ENCODE measurements at places on chromosomes 12 and 14.

DNA sequence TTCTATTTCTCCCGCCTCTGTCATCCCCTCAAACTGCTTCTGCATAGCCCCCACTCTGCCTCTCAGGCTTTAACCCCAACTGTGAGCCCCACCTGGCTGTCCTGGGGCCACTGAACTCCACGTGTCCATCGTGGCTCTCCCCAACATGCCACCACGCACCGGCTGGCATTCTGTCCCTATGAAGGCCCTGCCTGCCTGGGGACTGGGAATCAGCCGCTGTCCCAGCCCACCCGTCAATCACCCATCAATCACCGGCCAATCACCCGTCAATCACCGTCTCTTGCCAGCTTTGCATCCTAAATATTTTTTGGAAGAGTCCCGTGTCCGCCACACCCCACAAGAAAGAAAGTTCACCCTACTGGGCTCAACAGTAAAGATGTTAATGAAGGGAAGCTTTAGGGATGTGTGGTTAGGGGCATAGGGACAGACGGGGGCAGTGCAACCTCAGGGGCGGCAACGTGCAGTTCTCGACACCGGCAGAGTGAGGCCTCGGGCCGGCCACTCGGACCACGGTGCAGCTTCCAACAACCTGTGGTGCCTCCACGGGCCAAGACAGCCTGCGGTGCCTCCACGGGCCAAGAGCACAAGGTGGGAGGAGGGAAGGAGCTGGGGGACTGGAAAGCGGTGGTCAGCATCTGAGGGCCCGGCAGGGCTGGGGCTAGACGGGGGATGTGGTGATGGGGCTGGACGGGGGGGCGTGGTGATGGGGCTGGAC lies 85.6 kb downstream of the GALNT9 start:
- no peak for DNase-seq

DNA sequence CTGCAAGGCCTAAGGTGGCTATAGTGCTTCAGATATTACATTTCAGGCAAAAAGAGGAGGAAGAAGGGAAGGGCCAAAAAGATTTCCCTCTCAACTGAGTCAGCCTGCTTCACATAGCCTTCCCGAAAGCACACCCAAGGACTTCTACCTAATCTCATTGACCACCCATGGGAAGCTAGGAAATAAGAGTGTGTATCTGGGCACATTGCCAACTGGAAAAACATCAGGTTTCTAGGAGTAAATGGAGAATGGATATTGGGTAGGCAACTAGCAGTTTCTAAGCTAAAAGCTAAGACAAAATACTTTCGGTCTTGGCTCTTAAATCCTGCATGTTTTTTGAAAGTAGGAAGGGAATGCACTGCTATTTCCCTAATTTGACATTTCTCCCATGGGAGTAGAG lies 221.7 kb upstream of the GRIP1 start:
- no peak for DNase-seq

- peak; percentile 44 for DNase-seq
These were observed 32.4 kb downstream of the AK7 start for GRCh38 chr14:96424109-96424989.

- no peak for DNase-seq
These were observed at the start of gene IFI27 for GRCh38 chr14:94110552-94111181. Gene IFI27 (plus strand): TSS chr14:94110736.

DNA sequence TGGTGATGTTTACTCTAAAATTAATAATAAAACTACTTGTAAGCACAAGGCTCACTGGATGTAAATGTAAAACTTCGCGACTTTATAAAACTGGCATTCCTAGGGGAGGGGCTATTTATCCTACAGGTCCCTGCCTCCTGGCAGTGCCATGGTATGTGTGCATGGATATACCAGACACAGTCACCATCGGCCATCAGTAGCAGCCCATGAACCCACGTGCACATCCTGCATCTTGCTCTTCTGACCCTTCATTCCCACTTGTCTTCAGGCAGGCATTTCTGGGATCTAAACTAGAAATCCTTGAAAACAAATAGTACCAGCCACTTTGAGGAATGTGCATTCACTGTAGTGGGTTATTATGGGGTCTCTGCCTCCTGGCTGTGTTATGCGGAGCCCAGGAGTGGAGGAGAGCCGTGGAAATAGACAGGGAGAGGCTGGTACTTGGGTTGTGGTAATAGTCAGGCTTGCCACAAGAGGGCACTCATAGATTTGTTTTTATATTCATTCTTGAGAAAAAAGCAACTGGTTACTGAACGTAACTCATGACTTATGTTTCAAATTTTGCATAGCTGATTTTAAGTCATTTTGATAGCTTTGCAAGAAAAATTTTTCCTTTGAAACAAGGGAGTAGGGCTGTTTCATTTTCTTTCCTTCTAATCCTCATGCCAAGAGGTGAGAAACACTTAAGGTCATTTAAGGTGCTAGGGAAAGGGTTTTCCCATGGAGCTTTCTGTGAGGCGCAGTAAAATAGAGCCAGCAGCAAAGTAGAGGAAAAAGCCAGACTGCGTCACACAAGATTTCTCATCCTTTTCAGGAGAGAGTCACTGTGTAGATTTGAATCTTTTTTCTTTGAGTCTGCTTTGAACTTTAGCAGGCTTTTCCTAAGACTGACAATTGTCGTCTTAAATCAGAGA lies 17.4 kb upstream of the GALNT16 start:
- DNase-seq: peak; percentile 47

DNA sequence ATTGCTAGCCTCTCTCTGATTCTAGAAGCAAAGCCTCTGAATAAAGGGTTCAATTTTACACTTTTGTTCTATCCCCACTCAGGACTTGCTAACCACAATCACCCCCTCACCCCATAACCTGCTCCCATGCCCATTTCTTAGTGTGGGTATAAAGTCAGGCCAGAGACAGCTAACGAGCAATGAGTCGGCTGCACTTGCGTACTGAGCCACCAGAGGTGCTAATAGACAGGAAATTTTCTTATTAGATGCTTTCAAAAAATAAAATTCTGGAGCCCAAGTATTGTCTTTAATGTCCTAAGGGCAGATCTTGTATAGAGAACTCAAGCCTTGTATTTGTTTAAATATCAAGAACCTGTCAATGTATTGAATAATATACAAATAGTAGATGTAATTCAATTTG lies 256.9 kb downstream of the SYT1 start:
- DNase-seq: no peak

DNA sequence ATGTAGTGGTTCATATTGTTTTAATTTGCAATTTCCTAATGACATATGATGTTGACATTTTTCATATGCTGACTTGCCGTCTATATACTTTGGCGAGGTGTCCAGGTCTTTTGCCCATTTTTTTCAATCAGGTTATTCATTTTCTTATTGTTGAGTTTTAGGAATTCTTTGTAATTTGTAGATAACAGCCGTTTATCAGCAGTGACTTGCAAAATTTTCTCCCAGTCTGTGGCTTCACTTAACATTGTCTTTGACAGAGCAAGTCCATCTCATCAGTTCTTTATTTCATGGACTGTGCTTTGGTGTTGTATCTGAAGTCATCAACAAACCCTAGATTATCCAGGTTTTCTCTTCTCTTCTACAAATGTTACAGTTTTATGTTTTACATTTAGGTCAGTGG lies 12.6 kb upstream of the KLHDC2 start:
- DNase-seq: no peak

GRCh38 chr14:44960646-44961045 lies 1.1 kb downstream of the KLHL28 start:
- DNase-seq: no peak

GRCh38 chr12:48946205-48946604 lies 11.1 kb downstream of the ARF3 start:
- no peak for DNase-seq

DNA sequence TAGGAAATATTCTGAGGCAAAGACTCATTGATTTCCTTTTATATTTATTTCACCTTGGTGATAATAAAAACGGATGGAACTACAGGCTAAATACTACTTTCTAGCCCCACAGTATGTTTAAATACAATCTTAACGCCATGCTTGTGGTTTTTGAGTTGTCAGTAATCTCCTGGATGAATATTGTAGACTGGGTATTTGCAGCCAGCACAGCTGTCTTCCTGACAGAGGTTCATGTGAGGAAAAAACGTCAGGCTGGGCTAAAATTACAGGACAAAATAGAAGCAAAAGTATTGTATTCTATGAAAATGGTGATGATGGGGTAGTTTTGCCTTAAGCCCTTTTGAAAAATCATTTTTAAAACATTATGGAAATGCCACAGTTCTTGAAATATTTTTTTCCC lies 140.9 kb downstream of the CCDC91 start:
- DNase-seq: no peak

DNA sequence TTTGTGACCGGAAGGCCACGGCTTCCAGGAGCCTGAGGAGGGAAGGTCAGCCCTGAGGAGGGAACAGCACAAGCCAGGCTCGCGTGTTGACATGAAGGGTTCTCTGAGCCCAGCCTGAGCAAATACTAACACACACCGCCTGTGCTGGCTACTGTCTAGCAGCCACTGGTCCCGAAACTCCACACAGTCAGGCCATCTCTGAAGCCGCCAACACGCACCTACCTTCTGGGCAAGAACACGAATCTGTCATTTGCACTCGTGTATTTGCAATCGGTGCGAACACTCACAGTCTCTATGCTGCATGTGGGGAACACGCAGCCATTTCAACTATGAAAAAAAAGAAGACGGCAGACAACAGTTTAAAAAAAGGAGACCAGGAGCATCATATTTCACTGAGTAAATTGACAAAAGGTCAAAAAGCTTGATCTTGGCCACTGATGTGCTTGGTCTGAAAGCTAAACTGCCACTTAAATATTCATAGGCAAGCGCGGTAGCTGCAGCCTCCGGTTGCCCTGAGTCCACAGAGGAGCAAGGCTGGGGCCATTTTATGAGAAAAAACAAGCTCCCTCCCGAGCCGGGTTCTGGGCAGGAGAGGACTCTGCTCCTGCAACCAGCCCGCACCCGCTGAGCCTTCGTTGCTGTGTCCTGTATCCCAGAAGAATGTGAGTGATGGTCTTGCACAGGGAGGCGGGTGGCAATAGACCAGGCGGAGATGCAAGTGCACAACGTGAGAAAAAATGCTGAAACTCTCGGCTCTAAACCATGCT lies 57.8 kb downstream of the RIMBP2 start:
- no peak for DNase-seq

- DNase-seq: no peak
These were observed 22.2 kb downstream of the PCBP2 start for GRCh38 chr12:53474077-53474476.

DNA sequence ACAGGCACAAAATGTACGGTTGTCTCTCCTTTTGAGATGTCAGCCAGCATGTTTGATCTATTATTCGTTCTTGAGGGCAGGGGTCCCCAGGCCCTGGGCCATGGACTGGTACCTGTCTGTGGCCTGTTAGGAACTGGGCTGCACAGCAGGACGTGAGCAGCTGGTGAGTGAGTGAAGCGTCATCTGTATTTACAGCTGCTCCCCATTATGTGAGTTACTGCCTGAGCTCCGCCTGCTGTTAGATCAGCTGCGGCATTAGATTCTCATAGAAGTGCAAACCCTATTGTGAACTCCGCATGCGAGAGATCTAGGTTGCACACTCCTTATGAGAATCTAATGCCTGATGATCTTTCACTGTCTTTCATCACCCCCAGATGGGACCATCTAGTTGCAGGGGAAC lies 41.4 kb upstream of the SCN8A start:
- no peak for DNase-seq

GRCh38 chr14:50577982-50578381 lies 18.0 kb downstream of the ATL1 start:
- DNase-seq: no peak

DNA sequence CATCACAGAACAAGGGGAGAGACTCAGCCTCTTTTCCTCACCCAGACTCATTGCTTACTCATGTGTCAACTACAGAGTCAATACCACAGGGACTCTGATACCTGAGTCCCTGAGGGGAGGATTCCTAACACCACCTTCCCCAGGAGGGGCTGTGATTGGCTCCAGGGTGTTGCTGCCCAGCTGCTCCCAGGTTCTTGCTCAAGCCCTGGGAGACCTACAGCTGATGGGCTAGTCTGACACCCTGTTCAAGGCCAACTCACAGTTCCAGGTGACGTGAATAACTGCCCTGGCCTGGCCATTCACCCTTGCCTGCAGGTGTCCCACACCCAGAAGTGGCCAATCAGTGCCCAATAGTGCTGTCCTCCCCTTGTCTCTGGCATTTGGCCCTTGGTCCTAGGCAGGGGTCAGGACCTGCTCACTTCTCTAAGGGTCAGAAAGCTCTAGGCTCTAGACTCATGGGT lies 8.6 kb downstream of the SPRYD4 start:
- no peak for DNase-seq

GRCh38 chr12:34393086-34393820 lies 371.0 kb downstream of the ALG10 start:
- DNase-seq: no peak

DNA sequence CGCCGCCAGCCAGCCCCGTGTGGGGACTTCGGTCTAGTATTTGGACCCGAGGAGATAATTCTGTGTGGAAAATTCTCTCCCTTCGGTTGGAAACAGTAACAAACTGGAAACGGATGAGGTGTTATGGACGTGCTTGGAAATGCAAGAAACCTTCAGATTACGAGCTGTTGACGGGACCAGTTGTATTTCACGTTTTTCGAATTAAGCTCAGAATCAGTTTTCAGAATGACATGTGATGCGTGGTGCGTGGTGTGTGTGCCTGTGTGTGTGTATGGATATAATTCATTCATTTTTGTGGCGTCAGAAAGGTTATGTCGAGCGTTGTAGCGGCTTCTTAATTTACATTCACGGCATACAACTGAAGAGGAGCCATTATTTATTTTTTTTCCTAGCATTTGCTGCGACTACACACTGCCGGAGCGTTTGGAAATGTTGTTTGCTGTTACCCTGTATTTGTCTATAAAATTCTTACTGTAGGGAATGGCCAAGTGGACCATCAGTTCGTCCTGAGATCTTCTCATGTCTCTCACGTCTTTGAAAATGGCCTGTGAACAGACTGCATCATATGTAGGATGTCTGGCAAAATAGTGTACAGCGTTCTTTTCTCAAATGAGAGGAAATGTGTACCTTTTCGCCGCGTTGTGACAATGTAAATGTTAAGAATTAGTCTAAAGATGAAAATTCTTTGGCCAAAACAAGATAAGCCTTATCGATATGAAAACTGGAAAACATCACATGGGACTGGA lies 1.3 kb downstream of the TRAF3 start:
- peak; percentile 36 for DNase-seq

- DNase-seq: peak; percentile 82
These were observed 10.6 kb downstream of the PHLDA1 start for GRCh38 chr12:76020731-76021672.

GRCh38 chr12:44930972-44931600 lies 55.0 kb upstream of the NELL2 start:
- DNase-seq: peak; percentile 58

GRCh38 chr12:117489671-117490070 lies 128.2 kb upstream of the NOS1 start:
- DNase-seq: no peak

DNA sequence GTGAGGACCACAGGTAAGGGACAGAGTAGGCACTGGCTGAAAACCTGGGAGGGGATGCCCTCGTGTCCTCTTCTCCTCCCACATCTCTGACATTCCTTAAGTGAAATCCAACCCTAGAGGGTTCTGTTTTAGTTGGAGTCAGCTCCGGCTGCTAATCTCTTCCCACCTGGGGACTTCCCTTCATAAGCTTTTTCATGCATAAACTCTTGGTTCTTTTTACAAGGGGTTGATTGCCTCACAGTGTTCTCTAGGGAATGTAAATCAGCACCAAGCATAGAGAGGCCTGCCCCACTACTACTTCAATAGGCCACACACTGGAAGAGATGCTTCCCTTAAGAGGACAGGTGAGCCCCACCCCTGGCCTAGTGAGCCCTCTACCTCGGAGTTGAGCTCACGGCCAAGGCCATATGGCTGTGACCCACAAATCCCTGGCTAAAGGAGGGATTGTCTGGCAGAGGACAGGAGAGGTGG lies 3.2 kb upstream of the SYNDIG1L start:
- DNase-seq: no peak
